Kidney (tissue), 22 donors: ENCODE measurements at places on chromosomes 12 and 14. TPM values are rescaled to one million over a fixed set of nuclear protein-coding genes. Genes with fewer than 3 reads are reported as not detected.

Gene FLVCR2
- 17.0 TPM for total RNA-seq

Gene FGF23
- total RNA-seq, result not detected

Gene KLRC3
- total RNA-seq, result 0.72 TPM

Gene PLEKHD1
- total RNA-seq, result 0.25 TPM

Gene ADAM20
- 1.2 TPM for total RNA-seq

DNA sequence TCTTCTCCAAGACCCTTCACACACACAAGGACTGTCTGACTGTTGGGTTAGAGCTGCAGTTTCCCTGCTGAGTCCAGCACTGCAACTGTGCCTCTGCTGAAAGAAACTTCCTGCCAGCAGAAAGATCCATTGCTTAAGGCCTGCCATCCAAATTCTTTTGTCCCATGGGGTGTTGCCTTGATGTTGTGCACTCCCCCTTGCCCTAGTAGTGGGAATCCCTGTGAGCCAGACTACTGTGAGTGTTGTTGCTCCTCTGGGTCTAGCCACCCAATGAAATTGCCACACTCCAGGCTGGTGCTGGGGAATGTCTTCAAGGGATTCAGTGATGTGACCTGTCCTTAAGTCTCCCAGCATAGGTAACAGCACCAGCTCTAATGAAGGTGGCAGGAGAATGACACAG, 166.6 kb upstream of the PDE3A start:
- H3K36me3 ChIP-seq, result no peaks in the 10 kb centered on the region
- H3K27ac ChIP-seq, result no peak overlapping the region
- H3K4me3 ChIP-seq, result no peak overlapping the region
- no peaks in the 10 kb centered on the region for H3K4me1 ChIP-seq

- H3K36me3 ChIP-seq, result no peaks in the 10 kb centered on the region
- H3K27me3 ChIP-seq, result no peaks in the 10 kb centered on the region
- no peak overlapping the region for H3K4me3 ChIP-seq
- no peak overlapping the region for H3K27ac ChIP-seq
- no peak for DNase-seq
- H3K4me1 ChIP-seq, result no peaks in the 10 kb centered on the region
Measured at GRCh38 chr12:72035625-72036024, 97.0 kb downstream of the TPH2 start.

- no peaks in the 10 kb centered on the region for H3K4me1 ChIP-seq
- H3K36me3 ChIP-seq, result no peaks in the 10 kb centered on the region
- no peak overlapping the region for H3K27ac ChIP-seq
- H3K4me3 ChIP-seq, result no peak overlapping the region
- no peaks in the 10 kb centered on the region for H3K27me3 ChIP-seq
Measured at GRCh38 chr14:96049932-96050331, 10.8 kb downstream of the C14orf132 start.
